Left renal cortex interstitium (tissue), 4 donors: ENCODE measurements at places on chromosomes 5 and 9.

DNA sequence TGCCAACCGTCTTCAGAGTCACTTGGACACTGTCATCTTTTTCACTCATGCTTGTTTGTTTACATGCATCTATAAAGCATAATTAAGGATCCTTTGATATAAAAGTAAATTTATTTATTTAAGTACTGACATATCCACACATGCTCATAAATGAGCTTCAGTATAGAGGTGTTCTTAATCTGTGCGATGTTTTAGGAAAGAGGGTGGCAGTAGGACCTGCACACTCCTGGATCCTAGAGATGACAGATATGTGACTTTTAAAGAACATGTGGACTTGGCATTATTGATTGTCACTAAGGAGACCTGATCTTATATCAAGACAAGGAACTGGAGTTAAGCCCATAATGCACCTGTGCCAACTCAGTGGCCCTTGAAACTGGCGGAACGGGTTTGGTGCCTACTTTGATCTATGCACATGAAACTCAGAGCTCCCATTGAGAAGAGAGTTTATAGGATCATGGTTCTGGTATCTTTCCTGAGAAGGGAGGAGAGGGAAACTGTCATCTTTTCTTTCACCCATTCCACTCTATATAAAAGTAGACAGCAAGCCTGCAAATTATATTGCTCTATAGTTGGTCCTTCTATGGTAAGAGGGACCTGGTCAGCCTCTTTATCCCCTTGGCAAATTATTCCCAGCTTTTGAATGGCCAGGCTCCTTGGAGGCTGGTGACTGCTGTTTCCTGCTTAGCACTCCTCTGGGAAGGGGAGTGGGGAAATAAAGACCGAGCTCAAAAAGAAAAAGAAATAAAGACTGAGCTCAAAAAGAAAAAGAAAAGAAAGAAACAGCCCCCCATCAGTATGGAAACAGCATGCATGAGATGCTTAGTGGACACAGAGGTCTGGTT is 57.8 kb upstream of the LIFR start:
- DNase-seq = no peak

DNA sequence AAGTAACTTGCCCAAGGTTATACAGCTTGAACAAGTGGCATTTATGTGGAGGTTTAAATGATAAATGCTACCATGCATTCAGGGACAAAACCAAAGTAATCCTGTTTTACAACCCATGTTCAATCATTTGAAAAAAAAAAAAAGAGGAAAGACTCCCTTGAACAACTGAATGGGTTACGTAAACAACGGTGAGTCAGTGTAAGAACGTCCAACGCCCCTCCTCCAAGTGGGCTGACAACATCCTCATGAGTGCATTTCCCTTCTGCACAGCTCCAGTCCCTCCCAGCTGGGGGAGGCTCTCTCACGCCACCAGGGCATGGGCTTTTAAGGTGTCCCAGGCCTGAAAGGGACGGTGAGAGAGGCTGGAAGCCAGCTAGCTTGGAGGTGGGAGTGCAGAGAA is 90.0 kb downstream of the PRRT1B start:
- DNase-seq = no peak

DNA sequence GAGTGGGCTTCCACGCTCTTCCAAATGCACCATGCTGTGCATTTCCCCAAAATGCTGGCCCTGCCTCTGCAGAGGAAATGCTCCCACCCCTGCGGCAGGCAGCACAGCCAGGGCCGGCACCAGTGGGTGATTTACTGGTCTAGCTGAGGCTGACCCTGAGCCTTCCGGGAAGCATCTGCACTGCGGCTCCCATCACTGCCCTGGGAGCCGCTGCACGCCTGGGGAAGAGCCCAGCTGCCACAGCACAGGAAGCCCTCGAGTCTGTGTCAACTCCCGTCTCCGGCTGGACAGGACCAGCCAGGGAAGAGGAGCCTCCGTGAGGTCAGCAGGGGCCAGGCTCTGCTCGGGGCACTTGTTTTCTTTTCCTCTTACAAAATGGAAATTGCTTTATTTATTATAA is 25.1 kb upstream of the EEIG1 start:
- DNase-seq = peak; percentile 41

- DNase-seq = no peak
Measured at GRCh38 chr9:36222449-36222848, 31.7 kb downstream of the CLTA start.

GRCh38 chr5:139698490-139699146 is 50.5 kb downstream of the CXXC5 start:
- DNase-seq = peak; percentile 84

GRCh38 chr5:147504011-147504410 is 5.9 kb downstream of the DPYSL3 start:
- DNase-seq = no peak

- no peak for DNase-seq
Measured at GRCh38 chr5:173925449-173926071, 37.4 kb downstream of the CPEB4 start.

- DNase-seq = no peak
Measured at GRCh38 chr9:98302938-98303632, 47.6 kb upstream of the TBC1D2 start.

DNA sequence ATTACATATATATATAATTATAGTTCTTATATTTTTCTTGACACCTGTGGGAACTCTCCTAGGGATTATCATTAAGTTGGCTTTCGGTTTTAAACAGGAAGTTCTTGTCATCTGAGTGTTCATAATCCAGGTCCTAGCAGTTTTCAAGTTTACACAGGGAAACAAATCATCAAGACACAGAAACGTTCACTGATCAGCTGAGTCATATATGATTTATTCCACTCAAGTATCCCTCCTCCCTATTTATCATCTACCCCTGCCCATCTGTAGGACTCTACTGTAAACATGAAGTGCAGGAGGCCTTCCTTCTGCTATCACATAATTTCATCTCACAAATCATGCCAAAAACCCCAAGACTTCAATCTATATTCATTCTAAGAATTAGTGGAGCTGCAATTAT is 6.3 kb downstream of the SLC25A51 start:
- DNase-seq = no peak

GRCh38 chr5:142032747-142033631 is 20.2 kb upstream of the GNPDA1 start:
- no peak for DNase-seq

DNA sequence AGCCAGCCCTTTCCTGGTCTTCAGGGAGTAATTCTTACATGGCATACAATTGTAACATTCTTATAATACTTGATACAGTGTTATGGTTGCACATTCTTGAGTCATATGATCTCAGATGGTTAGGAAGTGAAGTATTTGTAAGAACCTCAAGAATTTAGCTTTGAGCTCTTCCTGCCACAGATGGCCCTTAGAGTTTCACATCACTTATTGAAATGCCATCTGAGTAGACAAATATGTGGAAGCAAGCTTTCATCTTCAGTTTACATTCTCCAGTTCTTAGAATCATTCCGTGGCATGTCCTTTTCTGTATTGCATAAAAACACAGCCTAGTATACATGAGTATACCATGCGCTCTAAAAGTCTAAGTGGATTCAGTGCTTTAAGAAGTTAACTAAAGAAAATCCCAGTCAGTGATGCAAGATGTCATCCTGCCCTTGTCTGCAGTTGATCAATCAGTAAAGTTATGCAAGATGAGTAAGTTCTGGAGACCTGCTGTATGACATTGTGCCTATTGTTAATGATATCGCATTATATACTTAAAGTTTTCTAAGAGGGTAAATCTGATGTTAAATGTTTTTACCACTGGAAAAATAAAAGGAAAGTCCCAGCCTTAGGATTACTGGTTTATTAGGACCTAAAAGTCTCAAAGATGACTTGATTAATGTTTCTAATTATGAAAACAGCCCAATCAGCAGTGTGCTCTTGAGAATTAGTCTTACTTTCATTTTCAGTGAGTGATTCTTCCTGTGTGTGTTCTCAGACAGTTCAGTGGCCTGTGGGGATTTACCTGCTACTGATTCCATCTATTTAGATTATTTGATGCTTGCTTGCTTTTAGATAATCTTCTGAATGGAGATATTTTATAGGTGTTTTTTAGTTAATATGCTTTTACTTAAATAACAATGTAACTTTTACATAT is 29.4 kb downstream of the RHOBTB3 start:
- no peak for DNase-seq

DNA sequence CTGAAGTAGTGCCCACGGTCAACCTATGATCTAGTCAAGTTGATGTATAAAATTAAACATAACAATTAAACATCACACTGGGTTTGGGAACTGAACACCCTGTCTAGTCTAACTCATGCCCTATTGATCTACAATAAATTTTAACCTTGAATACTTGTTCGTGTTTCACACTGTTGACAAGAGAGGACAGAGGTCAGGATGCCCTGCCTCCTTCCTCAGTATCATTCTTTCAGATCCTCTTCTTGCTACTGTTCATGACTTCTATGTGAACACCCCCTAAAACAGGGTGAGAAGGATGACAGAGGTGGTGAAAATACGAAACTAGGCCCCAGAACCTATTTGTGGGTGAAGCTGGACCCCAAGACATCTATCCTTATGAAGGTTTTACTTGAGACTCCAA is 8.1 kb upstream of the MAT2B start:
- DNase-seq = no peak

- no peak for DNase-seq
Measured at GRCh38 chr5:173472164-173472563, 143.9 kb upstream of the STC2 start.

GRCh38 chr9:112898872-112899311 is 8.2 kb upstream of the SLC46A2 start:
- DNase-seq = no peak

DNA sequence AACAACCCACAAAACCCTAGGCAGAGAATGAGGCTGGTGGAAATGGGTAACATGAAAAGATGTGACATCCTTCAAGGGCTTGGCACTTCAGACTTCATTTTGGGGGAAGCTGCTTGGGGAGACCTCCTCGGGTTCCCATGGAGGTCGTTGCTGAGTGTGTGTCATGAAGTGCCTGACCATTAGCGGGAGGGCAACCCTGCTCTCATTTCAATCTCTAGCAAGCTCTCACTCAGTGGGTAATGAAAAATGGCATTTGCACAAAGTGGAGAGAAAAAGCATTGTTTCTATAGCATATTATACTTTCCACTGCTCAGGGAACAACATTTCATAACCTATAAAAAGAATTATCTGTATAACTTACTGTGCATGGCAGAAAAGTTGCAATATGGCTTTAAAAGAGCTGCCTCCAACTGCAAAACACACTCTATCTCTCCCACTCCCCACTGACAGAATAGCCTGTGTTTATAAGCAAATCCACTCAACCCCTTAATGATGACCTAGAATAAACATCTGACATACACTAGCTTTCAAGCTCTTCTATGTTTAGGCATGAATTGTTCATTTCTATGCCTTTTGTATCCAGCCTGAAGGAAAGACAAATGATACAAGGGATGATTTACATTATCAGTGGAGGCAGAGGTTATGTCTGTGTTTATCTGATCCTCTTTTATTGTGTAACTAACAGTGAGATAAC is 357.2 kb downstream of the ZSWIM6 start:
- DNase-seq = no peak

- no peak for DNase-seq
Measured at GRCh38 chr9:83220730-83221129, 157.8 kb upstream of the RASEF start.

DNA sequence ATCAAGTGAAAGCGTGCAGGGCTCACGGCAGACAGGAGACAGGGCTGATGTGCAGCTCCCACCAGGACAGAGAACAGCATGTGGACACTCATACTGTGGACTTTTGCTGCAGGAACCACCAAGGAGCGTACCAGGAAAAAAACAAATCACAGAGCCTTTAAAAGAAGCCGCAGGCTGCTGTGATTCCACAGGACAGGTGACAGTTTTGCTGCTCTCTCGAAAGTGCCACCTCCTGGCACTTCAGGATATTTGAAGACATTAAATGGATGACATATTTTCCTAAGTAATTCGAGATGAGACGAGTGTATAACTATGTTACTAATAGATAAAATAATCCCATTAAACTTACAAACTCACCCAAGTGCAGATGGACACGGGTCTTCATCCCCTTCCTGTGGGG is 29.3 kb downstream of the ZDHHC11 start:
- DNase-seq = no peak

- DNase-seq = no peak
Measured at GRCh38 chr5:96112123-96112670, 150.5 kb upstream of the ELL2 start.
